ENCODE measurements at places on chromosomes 11 and 22.

GRCh38 chr11:44065161-44065661, 859 bp upstream of the ACCS start:
- DNase-seq = no peak

GRCh38 chr11:121063728-121064127, 37.3 kb upstream of the TECTA start:
- DNase-seq = no peak

- peak; percentile 50 for DNase-seq
Measured at GRCh38 chr11:104609311-104610085, 288.8 kb downstream of the CASP12 start.

GRCh38 chr11:17936790-17937189, 76.1 kb downstream of the SERGEF start:
- DNase-seq = no peak

- DNase-seq = no peak
Measured at GRCh38 chr11:76624500-76625379, 45.8 kb downstream of the LRRC32 start.

GRCh38 chr11:93783765-93784144, 327 bp upstream of the MED17 start:
- no peak for DNase-seq
